LoVo (cell line): ENCODE measurements at places on chromosomes 4 and X.

- DNase-seq: no peak
Observed at GRCh38 chrX:131729295-131729694, 185.4 kb downstream of the OR13H1 start.

DNA sequence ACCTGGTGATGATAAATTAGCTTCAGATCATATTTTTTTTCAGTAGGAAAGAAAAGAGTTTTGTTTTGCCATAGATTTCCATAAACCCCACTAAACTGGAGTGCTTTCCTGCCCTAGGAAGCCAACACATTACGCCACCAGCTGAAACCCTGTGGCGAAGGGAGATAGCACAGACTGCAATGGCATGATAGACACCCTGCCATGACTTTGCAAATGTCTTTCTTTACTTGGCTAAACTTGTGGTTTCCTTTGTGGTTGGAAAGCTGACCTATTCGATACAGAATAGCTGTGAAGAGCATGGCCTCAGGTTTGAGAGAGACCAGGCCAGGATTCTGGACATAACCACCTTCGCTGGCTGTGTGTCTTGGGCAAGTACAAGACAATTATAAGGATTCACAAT, 19.1 kb downstream of the MFAP3L start:
- no peak for DNase-seq

GRCh38 chr4:184100297-184100885, 117.3 kb downstream of the ENPP6 start:
- DNase-seq: no peak

DNA sequence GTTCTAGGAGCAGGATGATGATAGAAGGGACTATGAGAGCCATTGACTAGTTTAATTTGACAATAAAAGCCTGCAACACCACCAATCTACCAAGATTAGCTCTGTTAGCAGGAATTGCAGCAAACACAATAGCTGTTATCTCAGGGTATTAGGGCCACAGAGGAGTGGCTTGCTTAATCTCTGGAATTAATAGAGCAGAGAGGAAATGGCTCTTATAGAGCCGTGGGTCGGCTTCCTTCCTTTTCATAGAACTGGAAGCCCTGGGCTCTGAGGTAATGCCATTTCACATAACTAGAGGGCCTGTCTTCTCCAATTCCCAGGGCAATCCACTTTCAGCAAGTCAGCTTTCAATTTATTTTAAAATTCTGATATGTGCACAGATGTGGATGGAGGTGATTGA, 83.0 kb downstream of the MAMLD1 start:
- DNase-seq: no peak

- DNase-seq: no peak
Observed at GRCh38 chrX:41064018-41064417, 21.2 kb upstream of the USP9X start.

GRCh38 chrX:12497832-12498591, 293.2 kb upstream of the PRPS2 start:
- no peak for DNase-seq

DNA sequence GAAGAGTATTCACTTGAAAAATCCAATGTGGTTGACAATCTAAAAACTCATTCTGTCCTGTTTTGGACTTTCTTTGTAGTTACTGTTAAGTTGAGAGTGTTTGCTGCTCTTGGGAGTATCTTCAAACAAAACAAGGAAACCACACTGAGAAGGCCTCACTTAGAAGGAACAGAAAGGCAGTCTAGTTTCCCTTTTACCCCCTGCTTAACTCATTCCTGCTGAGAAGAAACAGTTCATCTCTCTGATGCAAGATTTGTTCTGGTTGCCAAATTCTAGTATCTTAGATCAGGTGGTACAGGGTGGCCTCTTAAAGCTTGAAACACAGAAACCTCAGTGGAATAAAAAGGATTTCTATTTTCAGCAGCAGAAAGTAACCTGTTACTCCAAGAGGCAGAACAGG, 41.4 kb downstream of the GUCY2F start:
- no peak for DNase-seq

DNA sequence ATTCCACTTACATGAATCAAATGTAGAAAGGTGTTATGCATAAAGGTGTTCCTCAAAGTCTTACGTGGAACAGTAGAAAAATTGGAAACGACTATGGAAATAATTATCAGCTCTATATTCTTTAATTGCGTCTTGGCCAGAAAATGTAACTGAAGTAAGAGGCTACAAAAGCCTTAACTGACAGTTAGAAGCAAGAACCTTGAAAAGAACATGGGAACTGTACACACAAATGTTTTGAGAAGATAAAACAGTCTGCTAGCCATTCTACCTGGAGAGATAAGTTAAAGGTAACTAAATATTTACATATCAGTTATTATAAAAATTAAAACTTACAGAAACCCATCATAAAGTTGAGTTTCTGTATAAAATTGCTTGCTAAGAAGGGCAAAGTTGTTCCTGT, 172.0 kb upstream of the FTHL17 start:
- DNase-seq: no peak

DNA sequence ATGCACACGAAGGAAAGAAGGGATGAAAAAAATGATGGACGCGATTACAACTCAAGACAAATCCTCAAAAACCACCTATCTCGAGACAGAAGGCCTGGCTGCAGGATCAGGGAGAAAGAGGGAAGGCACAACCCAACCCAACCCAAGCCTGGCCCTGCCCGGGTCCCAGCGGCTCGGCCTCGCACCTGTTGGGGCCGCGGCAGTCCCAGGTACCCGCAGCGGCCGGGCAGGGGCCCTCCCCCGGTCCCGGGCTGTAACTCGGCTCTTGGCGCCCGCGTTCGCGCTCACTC, 464 bp downstream of the RASGEF1B start:
- DNase-seq: no peak

DNA sequence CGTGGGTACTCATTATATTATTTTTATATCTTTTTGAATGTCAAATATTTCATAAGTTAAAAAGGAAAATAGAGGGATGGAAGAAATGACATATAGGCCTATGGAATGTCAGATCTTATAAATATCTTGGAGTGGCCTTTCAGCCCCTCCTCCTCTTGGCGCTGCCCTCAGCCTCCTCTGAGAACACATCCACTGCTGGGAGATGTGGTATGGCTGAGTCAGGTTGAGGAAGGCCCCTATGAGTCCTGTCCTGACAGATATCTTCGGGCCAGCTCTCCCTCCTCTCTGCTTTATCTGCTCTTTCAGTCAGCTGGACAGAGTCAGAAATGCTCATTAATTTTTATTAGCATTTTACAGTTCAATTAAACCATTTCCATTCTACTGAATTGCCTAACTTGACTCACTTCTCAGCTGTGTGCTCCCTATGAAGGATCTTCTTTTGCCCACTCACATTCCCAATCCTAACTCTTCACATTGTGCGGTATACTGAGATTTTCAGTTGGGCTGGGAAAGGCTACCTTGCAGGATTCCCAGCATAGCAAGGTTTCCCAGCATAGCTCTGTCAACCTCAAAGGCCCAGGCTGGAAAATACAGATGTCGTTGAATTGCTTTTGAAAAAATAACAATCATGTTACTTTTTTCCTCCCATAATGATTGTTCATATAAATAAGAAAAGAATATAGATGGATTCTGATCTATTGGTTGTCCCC, 128.0 kb downstream of the ARHGEF9 start:
- no peak for DNase-seq

GRCh38 chr4:20386906-20387305, 135.2 kb downstream of the SLIT2 start:
- DNase-seq: no peak

- DNase-seq: peak; percentile 61
Observed at GRCh38 chr4:101123231-101123630, 224.1 kb downstream of the PPP3CA start.

DNA sequence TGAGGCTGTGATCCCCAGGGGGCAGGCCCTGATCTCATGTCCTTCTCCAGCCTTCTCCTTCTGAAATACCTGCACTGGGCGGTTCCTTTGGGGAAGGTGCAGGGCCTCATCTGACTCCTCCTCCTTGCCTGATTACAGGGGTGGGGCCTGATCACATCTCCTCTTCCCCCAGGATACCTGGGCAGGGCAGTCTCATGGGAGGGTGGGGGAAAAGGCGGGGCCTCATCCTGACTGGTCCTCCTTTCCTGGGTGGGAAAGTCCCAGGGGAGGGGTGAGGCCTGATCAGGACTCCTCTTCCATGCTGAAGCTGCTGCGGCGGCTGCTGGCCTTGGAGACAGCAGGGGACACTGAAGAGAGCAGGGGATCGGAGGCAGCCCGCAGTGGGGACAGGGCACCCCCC, 13.3 kb downstream of the TFE3 start:
- no peak for DNase-seq

GRCh38 chrX:107659768-107660167, 31.5 kb downstream of the PRPS1 start:
- peak; percentile 12 for DNase-seq

DNA sequence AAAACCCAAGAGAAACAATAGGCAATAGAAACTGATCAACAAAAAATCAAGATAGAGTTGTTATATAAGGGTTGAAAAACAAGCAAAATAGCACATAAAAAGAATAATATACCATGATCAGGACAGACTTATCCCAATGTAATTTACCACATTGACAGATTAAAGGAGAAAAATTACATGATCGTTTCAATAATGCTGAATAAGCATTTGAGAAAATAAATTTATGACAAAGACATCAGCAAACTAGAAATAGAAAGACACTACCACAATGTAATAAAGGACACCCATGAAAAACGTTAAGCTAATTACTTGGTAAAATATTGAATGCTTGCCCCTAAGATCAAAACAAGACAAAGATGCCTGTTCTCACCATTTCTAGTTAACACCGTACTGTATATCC, 105.6 kb downstream of the ARHGEF9 start:
- no peak for DNase-seq

DNA sequence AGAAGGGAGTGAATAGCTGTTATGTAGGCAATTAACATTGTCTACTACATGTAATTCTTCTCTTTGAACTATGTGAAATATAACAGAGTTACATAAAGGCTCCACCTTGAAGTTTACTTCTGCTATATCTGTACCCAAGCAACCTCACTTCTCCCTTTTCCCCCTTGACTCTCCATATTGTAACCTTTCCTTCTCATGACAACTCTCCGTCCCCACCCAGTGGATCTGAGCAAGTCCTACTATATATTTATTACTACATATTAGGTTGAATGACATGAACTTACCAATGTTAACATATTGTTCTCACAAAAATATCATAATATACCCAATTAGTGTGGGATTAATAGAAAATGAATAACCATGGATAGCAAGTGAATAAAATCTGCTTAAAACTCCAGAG, 93.2 kb upstream of the ATP8A1 start:
- peak; percentile 17 for DNase-seq

DNA sequence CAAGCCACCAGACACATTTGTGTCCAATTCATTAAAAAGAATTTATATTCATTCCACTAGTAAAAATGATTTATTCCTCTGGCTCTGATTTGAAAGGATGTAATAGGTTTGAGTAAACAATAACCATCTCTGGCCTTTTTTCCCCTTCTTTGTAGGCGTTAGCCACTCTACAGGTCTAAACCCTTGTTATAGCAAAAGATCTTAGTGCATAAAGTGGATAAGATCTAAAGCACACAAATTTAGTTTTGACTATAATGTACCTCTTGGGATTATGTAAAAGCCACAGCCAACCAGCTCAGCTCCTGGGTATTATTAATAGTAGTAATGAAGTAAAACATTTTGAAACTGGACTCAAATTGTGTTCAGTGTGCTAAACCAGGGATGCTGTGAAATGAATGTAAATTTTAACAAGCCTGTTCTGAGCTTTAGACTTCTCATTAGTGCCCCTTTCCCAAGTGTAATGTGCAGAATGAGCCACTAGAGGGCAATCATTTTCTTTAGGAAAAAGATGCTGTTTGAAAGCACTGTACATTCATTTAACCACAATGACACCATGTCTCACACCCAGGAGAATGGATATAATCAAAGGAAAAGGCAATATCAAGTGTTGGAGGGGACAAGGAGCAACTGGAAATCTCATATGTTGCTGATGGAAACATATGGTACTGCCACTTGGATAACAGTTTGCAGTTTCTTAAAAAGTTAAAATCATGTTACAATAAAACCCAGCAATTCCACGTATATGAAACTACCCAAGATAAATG, 69.7 kb downstream of the KLHL8 start:
- DNase-seq: peak; percentile 73

GRCh38 chrX:48696909-48697727, 584 bp downstream of the SUV39H1 start:
- no peak for DNase-seq

DNA sequence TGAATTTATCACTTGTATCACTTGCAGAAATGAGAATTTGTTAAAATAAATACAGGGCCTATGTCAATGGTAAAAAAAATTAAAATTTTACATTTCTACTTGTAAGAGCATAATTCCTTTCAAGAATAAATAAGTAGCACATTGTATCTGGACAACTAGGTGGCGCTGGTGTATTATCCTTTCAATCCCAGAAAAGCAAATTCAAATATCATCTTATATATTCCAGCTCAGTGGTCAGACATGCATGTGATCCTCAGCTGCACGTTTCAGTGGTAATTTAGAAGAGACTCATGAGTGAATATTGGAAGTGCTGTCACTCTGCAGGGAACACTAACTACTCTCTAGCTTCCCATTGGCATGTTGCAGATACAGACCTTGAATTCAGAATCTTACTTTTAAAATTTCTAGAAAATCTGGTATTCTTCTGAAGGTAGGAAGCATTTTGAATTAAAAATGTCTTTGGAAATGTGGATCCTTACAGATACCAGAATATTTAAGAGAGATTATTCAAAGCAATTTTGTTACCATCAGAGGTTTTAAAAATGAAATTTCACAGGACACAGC, 1414.7 kb upstream of the TENM3 start:
- peak; percentile 28 for DNase-seq

DNA sequence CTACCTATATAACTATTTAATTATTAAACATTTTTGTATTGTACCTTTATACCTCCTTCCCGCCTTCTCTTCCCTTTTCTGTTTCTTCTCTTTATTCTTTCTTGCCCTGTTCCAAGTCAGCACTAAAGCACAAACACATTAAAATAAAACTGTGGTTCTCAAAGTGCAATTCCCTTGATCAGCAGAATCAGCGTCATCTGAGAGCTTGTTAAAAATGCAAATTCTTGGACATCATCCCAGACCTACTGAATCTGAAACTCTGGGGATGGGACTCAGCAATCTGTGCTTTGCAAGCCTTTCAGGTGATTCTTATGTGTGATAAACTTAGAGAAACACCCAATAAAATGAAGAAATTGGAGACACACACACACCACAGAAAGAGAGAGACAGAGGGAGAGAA, 178.4 kb upstream of the BMP3 start:
- DNase-seq: no peak
